ENCODE measurements at places on chromosomes 7 and 10.

- DNase-seq: no peak
Measured at GRCh38 chr7:17580141-17580540, 281.7 kb downstream of the AHR start.

DNA sequence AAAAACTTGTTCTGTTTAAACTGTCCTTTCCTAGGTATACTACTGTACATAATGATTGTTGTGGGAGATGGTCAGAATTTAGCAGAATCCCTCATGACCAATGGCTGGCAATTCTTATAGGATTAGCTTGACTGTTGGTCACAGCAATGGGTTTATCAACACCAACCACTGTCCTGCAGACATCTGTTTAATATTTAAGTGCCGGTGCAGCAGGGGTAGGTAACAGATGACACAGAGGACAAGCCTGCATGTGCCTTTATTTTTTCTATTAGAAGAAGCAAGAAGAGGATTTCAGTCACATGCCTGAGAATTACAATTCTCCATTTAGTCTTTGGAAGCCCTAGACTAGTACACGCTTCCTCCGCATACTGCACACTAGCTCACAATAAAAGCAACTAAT lies 48.4 kb downstream of the CCDC6 start:
- no peak for DNase-seq

GRCh38 chr10:110918269-110918642 lies 724 bp downstream of the BBIP1 start:
- DNase-seq: peak; percentile 83

GRCh38 chr7:30750683-30751650 lies 968 bp upstream of the INMT start:
- DNase-seq: no peak

- no peak for DNase-seq
Measured at GRCh38 chr10:31912898-31913850, 15.5 kb downstream of the ARHGAP12 start.

- DNase-seq: no peak
Measured at GRCh38 chr10:110446954-110447608, 50.6 kb upstream of the DUSP5 start.

- no peak for DNase-seq
Measured at GRCh38 chr10:111475720-111476119, 398.9 kb downstream of the ADRA2A start.

GRCh38 chr10:51615764-51616298 lies 83.6 kb downstream of the CSTF2T start:
- DNase-seq: no peak

DNA sequence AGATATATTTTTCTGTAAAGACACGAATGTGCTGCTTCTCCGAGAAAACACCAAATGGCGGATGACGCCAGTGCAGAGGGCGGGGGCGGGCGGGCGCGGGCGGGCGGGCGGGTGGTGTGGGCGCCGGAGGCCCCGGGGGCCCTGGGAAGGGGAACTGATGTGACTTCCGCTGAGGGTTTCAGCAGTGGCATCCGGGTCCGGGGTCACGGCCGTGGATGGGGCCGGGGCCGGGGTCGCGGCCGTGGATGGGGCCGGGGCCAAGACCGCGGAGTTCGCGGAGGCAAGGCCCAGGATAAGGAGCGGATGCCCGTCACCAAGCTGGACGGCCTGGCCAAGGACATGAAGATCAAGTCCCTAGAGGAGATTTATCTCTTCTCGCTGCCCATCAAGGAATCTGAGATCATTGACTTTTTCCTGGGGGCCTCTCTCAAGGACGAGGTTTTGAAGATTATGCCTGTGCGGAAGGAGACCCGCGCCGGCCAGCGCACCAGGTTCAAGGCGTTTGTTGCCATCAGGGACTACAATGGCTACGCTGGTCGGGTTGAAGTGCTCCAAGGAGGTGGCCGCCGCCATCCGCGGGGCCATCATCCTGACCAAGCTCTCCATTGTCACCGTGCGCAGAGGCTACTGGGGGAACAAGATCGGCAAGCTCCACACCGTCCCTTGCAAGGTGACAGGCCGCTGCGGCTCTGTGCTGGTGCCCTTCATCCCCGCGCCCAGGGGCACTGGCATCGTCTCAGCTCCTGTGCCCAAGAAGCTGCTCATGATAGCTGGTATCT lies 20.3 kb upstream of the IGF2BP3 start:
- DNase-seq: peak; percentile 25

DNA sequence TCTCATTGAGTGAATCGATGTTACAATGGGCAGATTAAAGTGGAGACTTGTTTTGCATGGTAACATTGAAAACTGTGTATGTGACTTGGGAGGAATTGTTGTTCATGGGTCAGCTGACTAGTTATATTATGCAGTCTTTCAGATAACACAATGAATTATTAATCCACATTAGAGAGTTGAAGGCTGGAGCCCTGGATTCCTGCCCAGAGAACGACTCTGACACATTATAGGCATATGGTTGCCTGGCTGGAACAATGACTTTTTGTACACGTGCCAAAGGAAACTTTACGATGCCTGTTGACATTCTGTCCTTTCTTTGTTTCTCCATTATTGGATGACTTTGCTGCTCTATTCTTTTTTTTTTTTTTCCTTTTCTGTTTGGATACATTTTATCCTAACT lies 52.3 kb upstream of the TMEM229A start:
- DNase-seq: no peak

DNA sequence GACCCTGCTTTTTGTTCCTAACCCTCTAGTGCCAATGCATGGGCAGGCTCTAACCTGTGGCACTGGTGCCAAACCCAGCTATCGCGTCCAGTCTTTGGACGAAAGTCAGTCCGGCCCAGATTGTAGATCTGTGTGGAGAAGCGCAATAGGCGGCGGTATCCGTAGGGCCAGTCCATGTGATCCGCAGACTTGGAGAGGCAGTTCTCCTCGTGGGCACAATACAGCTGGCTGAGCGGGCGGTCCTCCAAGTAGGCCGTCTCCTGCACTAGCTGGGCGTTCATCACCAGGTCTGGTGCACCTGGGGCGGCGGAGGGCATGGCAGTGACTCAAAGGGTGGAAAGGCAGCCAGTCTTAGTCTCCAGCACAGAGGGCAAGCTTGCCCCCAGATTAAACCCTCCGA lies 14.5 kb downstream of the LOXL4 start:
- no peak for DNase-seq

GRCh38 chr10:95850791-95851190 lies 57.0 kb upstream of the CC2D2B start:
- no peak for DNase-seq

DNA sequence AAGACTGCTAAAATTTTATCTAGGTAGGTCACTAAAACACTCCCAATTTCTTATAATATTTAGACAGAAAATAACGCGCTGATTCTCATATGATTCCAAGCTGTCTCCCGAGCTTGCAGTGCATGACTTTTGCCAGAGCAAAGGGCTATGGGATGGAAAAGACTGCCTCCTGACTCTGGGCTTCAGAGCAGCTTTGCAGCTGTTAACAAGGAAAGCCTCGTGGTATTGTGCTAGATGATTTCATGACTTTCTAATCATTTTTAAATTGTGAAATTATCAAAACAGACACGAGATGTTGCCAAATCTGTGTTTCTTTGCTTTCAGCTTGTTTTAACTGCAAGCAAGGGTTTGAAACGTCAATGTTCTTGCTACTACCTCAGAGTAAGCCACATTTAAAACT lies 238.3 kb downstream of the AGMO start:
- no peak for DNase-seq

- DNase-seq: no peak
Measured at GRCh38 chr7:33868166-33868565, 37.2 kb upstream of the BMPER start.

- no peak for DNase-seq
Measured at GRCh38 chr7:110372685-110373084, 718.2 kb upstream of the LRRN3 start.

GRCh38 chr10:114720685-114721278 lies 62.7 kb upstream of the ABLIM1 start:
- no peak for DNase-seq

- DNase-seq: no peak
Measured at GRCh38 chr10:28734938-28735759, 57.8 kb downstream of the BAMBI start.

GRCh38 chr7:113161050-113161449 lies 42.7 kb upstream of the SMIM30 start:
- DNase-seq: no peak

DNA sequence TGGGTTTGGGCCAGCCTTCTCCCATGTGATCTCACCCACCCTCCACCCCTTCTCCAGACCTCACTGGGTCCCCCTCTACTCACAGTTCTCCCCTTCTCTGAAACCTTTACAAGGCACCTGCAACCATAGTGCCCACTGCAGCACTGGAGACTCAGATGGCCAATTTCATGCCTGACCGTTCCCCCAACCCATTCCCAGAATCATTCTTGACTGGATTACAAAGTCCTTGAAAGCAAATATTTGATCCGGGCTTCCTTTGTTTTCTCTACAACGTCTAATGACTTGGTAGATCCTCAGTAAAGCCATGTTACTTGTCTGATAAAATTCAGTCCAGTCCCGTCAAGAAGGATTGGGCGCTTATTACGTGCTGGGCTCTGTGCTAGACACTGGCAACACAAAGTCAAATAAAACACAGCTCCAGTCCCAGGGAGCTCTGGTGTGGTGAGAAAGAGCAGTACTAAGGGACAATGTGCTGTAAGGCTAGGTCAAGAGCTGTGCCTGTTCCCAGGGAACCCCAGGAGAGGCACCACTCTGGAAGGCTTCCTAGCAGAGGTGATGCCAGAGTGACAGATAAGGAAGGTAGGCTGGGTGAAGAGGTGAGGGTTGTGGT lies 36.5 kb downstream of the SH3PXD2A start:
- DNase-seq: no peak

DNA sequence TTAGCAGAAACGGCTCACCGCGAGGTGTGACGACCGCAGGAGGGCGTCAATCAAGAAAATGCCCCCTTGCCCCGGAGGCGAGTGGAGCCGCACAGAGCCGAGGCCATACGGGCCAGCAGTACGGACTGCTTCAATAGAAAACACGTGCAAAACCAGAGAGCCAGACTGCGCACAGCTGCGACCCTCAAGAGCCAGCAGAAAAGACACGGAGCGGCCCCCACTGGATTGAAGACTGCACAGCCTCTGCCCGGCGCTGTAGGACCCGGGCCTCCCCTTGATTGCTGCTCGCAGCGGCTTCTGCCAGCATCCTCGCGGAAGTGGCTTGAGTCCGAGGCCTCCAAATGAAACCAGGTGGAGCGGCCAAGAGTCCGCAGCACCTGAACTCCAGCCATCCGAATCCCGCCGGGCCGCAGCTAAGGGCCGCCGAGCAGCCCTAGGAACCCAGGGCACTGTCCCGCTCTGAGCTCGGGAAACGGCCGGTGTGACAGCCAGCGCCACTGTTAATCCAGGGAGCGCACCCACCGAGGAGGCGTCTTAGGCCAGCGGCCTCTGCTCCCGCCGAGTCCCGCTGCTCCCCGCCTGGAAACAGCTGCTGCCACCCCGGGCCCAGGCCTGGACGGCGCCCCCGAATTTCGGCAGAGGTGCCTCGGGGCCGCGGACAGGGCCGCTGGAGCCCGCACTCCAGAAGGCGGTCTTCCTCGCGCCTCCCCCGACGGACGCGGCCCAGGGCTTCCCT lies 660 bp upstream of the HHEX start:
- DNase-seq: no peak

- DNase-seq: no peak
Measured at GRCh38 chr10:32139223-32140073, 83.2 kb upstream of the KIF5B start.

DNA sequence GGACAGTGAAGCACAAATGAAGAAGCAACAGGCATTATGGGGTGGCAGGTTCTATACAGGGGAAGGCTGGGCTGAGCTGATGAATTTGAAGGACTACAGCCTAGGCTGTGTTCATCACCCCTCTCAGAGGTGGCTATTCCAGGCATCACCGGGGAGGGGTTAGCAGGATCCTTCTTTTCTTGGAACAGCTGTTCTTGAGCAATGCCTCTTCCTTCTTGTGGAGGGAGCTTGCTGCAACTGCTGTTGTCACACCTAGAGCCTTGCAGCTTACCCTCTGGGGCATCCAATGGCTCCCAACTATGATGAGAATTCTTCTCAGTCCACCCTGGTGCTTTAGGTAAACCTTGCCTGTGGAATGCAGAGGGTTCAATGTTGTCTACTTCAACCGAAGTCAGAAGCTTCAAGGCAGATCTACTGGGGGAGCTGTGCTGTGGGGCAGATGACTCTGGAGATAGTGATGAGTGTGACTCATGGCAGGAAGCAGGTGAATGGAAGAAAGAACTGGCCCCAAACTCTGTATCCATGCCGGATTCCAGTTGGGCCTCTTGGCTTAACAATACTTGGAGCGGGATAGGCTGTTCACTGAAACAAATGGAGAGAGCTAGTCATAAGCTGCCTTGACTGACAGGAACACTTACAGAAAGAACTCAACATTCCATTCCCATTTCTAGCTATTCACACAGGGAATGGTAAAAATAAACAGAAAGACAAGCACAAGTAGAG lies 21.5 kb upstream of the PPP3CB start:
- DNase-seq: no peak

DNA sequence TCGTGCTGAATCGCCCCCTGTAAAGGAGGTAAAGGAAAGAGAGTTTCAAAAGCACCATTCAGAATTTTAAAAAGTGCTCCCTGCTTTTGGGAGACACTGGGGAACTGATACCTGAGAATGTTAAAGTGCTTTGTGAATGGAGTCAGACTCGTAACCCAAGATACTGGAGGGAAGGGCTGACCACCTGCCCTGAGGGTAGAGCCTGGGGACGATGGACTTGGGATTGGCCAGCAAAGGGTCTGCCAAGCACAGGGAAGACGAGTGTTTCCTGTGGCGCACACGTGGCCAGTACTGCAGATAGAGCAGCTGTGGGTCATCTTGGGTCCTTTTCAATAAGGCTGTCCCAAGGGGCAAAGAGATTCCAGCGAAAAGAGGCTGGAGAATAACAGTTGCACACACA lies 1284.1 kb upstream of the AUTS2 start:
- DNase-seq: no peak

GRCh38 chr7:55288070-55288824 lies 76.9 kb upstream of the LANCL2 start:
- DNase-seq: no peak

GRCh38 chr10:95187617-95188016 lies 6.4 kb upstream of the ACSM6 start:
- DNase-seq: no peak

Data from stimulated activated CD8-positive, alpha-beta memory T cell treated with anti-CD3 and anti-CD28 coated beads, Interleukin-7, amount 100 ng/mL, for 4 hours (primary cell).